ENCODE measurements at places on chromosomes 3 and 15. TPM values are rescaled to one million over a fixed set of nuclear protein-coding genes. Genes with fewer than 3 reads are reported as not detected.
A peak's percentile ranks its signal among the peaks of the same experiment; 100 is the strongest.

DNA sequence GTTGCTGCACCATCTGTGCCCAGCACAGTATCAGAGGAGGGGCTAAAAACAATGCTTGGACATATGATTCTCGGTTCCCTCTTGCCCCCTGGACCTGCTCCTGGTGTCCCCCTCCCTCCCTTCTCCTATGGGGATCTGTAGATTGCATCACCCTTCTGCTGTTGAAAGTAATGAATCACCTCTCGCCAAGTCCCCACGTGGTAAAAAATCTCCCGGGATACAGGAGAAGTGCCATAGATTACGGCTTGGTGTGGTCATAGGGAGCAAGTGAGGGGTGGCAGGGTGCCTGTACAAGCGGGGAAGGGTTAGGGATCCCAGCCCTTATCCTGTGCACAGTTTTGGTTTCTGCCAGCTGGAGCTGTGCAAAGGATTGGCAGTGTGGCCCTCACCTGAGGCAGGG lies 37.7 kb downstream of the AMOTL2 start:
- no peak overlapping the region for H3K4me3 ChIP-seq
- no peak overlapping the region for H3K27ac ChIP-seq
- peak; percentile 85 for DNase-seq
- H3K36me3 ChIP-seq: no peaks in the 10 kb centered on the region
- H3K27me3 ChIP-seq: no peaks in the 10 kb centered on the region

GRCh38 chr15:99324700-99325099 lies 73.4 kb downstream of the LRRC28 start:
- no peaks in the 10 kb centered on the region for H3K4me1 ChIP-seq
- DNase-seq: no peak
- H3K36me3 ChIP-seq: no peaks in the 10 kb centered on the region
- H3K4me3 ChIP-seq: no peak overlapping the region
- no peaks in the 10 kb centered on the region for H3K27me3 ChIP-seq

DNA sequence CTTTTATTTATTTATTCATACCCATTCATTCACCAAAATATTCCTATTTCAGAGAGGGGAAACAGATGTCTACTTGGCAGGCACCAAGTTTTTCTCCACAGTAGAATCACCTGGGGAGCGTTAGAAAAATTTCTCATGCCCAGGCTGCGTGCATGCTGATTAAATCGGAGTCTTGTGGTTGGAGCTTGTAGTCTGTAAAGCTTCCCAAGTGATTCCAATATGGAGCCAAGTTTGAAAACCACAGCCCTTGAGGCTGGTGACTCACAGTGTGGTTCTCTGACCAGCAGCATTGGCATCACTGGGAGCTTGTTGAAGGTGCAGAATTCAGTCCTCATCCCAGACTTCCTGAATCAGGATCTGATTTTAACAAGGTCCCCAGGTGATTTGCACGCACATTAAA lies 49.7 kb downstream of the PDHB start:
- peak; percentile 95 for DNase-seq
- peaks cover 34% of the 10 kb centered on the region for H3K4me1 ChIP-seq
- no peaks in the 10 kb centered on the region for H3K36me3 ChIP-seq
- H3K27ac ChIP-seq: peak overlapping the region; percentile 72
- no peak overlapping the region for H3K4me3 ChIP-seq
- H3K27me3 ChIP-seq: no peaks in the 10 kb centered on the region

DNA sequence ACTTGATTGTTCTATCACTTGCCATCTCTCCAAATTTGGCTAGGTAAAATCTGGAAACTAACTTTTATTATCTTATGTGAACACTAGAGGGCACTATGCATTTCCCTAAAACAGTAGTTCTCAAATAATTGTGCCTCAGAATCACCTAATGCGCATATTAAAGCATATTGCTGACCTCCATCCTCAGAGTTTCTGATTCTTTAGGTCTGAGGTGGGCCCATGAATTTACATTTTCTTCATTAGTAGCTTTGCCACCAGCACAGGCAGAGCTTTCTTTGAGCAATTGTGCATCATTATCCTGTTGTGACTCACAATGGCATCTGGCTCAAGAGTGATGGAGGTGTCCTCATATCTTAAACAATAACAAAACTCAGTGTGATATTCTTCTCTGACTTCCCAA lies 17.5 kb upstream of the BCHE start:
- peak; percentile 27 for DNase-seq
- H3K27me3 ChIP-seq: no peaks in the 10 kb centered on the region
- no peak overlapping the region for H3K4me3 ChIP-seq

- no peaks in the 10 kb centered on the region for H3K4me1 ChIP-seq
- DNase-seq: no peak
- no peaks in the 10 kb centered on the region for H3K36me3 ChIP-seq
- no peak overlapping the region for H3K4me3 ChIP-seq
- no peak overlapping the region for H3K27ac ChIP-seq
Observed at GRCh38 chr3:144875211-144875610, 903.6 kb downstream of the DIPK2A start.

DNA sequence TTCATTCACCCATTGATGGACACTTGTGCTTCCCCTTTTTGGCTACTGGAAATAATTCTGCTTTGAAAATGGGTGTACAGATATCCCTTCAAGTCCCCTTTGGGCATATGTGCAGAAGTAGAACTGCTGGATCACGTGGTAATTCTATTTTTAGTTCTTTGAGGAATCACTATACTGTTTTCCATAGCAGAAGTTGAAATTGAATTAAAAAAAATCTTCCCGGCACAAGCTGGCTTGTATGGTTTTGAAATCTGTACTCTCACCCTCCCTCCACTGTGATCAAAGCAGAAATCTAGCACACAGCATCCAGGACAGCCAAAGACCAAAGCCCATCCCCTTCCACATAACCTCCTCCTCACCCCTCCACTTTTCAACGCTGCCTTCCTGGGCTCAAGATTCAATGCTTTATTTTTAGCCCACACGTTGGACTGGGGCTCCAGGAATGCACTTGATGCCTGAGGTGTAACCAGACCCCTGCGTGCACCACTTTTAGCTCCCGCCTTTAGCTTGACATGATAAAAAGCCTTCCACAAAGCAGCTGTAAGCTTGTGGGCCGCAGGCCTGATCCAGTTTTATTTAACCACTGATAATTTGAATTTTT lies 29.9 kb downstream of the TMEM40 start:
- no peak overlapping the region for H3K27ac ChIP-seq
- no peak overlapping the region for H3K4me3 ChIP-seq
- H3K27me3 ChIP-seq: peaks cover 6% of the 10 kb centered on the region
- no peak for DNase-seq
- H3K36me3 ChIP-seq: no peaks in the 10 kb centered on the region
- no peaks in the 10 kb centered on the region for H3K4me1 ChIP-seq

GRCh38 chr3:149506540-149506939 lies 32.0 kb downstream of the TM4SF4 start:
- no peaks in the 10 kb centered on the region for H3K27me3 ChIP-seq
- H3K4me1 ChIP-seq: peaks cover 15% of the 10 kb centered on the region
- H3K4me3 ChIP-seq: no peak overlapping the region
- no peak overlapping the region for H3K27ac ChIP-seq
- DNase-seq: no peak

GRCh38 chr3:99565331-99565730 lies 73.1 kb upstream of the COL8A1 start:
- no peaks in the 10 kb centered on the region for H3K36me3 ChIP-seq
- peaks cover 5% of the 10 kb centered on the region for H3K4me1 ChIP-seq
- H3K27ac ChIP-seq: no peak overlapping the region
- DNase-seq: no peak

GRCh38 chr15:72787526-72787925 lies 4.0 kb upstream of the ADPGK start:
- no peak overlapping the region for H3K27ac ChIP-seq
- H3K4me1 ChIP-seq: peaks cover 3% of the 10 kb centered on the region
- H3K36me3 ChIP-seq: no peaks in the 10 kb centered on the region
- peak; percentile 2 for DNase-seq

DNA sequence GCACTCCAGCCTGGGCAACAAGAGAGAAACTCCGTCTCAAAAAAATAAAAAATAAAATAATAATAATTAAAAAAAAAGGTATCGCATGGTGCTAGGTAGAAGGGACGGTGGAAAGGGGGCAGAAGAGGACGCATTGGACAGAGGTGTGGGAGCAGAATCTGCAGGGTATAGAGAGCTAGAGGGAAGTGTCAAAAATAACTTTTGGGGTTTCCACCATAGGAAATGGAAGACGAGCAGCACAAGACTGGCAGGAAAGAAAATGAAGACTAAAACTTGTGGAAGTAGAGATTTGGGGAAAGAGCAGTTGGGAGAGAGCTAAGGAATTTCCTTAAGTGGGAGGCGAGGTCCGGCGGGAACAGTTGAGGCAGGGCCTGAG lies 585 bp upstream of the MKRN2 start:
- no peak for DNase-seq
- peak overlapping the region; percentile 87 for H3K4me3 ChIP-seq
- H3K36me3 ChIP-seq: no peaks in the 10 kb centered on the region
- H3K27me3 ChIP-seq: no peaks in the 10 kb centered on the region

- H3K4me3 ChIP-seq: no peak overlapping the region
- peaks cover under 1% of the 10 kb centered on the region for H3K27me3 ChIP-seq
- no peak overlapping the region for H3K27ac ChIP-seq
Observed at GRCh38 chr3:38297947-38298711, 16.0 kb downstream of the SLC22A14 start.

GRCh38 chr3:1693145-1693544 lies 405.5 kb upstream of the CNTN4 start:
- no peak for DNase-seq
- H3K4me1 ChIP-seq: no peaks in the 10 kb centered on the region
- H3K4me3 ChIP-seq: no peak overlapping the region

GRCh38 chr3:151467069-151467468 lies 6.2 kb upstream of the IGSF10 start:
- H3K4me3 ChIP-seq: no peak overlapping the region
- no peaks in the 10 kb centered on the region for H3K36me3 ChIP-seq
- no peaks in the 10 kb centered on the region for H3K27me3 ChIP-seq
- DNase-seq: no peak

- no peaks in the 10 kb centered on the region for H3K36me3 ChIP-seq
- no peak for DNase-seq
- no peak overlapping the region for H3K27ac ChIP-seq
Observed at GRCh38 chr3:127320529-127321121, 32.8 kb upstream of the PRR20G start.

DNA sequence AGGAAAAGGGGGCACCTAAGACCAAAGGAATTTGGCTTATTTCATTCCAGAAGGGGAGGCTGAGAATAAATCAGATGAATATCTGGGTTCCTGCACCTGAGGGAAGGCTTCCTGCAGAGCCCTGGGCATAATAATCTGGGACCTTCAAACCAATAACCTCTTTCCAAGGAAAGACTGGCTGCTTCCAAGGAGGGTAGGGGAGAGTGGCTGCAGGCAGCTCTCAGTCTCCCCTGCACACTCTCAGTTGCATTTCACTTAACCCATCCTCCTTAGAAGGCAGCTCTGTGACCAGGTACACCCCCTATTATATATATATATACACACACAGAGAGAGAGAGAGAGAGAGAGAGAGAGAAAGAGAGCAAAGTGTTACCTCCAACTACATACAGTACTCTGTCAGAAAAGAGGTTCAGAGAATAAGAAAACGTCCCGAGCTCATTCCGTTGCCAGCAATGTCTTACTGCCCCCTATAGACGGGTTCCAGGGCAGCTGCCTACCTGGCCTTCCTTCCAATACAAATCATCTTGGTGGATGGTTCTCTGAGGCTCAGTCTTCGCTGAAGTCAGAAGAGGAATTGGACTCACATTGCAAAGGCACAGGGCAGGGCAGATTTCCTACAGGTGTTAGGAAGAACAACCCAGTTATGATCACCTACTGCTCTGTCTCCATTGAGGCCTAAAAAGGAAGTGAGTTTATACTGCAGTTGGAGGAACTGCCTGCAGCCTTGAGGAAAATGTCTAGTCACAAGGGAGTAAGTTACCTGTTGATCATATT lies 26.1 kb downstream of the CAPN3 start:
- H3K4me1 ChIP-seq: no peaks in the 10 kb centered on the region
- DNase-seq: peak; percentile 23
- no peak overlapping the region for H3K27ac ChIP-seq
- no peaks in the 10 kb centered on the region for H3K27me3 ChIP-seq

- H3K27me3 ChIP-seq: peaks cover 2% of the 10 kb centered on the region
- peak; percentile 45 for DNase-seq
- no peaks in the 10 kb centered on the region for H3K4me1 ChIP-seq
Observed at GRCh38 chr15:68471541-68471940, 39.6 kb upstream of the ITGA11 start.

GRCh38 chr3:156218353-156218744 lies 98.0 kb downstream of the KCNAB1 start:
- H3K27ac ChIP-seq: no peak overlapping the region
- H3K4me3 ChIP-seq: no peak overlapping the region
- H3K36me3 ChIP-seq: no peaks in the 10 kb centered on the region
- DNase-seq: peak; percentile 52

GRCh38 chr15:34994925-34995324 lies 6.8 kb upstream of the ZNF770 start:
- no peak for DNase-seq
- H3K27me3 ChIP-seq: no peaks in the 10 kb centered on the region
- no peak overlapping the region for H3K27ac ChIP-seq
- no peaks in the 10 kb centered on the region for H3K36me3 ChIP-seq
- H3K4me3 ChIP-seq: no peak overlapping the region

- peak overlapping the region; percentile 81 for H3K27ac ChIP-seq
- peaks cover 74% of the 10 kb centered on the region for H3K4me1 ChIP-seq
- no peaks in the 10 kb centered on the region for H3K27me3 ChIP-seq
Observed at GRCh38 chr15:67118808-67119207, 53.4 kb downstream of the SMAD3 start.

DNA sequence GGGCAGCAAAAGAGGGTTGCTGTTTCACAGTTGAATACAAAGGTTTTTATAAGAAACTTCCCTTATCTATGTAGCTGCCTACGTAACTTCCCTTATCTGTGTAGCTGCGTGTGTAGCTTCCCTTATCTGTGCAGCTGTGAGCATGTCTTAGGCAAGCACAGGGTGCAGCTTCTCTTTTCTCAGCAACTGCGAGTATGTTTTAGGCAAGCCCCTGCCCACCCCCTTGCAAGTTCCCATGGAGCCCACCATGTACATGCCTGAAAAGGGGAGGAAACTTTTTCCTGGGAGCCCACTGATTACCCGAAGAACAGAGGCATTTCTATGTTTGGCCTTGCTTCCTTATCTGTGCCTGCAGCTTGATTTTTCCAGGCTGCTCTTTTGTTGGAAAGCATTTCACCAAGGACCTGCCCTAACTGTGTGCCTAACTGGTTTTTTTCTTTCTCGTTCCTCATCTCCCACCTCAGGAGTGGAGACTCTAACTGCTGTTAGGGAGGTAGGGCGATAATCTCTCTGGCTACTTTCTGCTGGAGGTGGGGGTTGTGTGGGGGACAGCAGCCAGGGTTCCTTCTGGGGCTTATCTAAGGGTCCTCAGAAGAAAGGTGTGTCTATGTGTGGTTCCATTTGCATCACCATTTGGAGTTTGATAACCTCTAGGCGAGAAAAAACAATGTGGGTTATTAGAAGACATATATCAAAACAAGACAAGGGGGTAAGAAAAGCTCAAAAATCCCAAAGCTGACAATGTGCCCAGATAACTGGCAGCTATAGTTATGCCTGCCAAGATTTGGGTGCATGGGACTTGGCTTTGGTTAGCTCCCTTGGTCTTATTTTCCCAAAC lies 26.0 kb downstream of the SORD start:
- no peaks in the 10 kb centered on the region for H3K4me1 ChIP-seq
- no peak overlapping the region for H3K4me3 ChIP-seq
- DNase-seq: no peak
- no peak overlapping the region for H3K27ac ChIP-seq

- no peaks in the 10 kb centered on the region for H3K27me3 ChIP-seq
- H3K36me3 ChIP-seq: no peaks in the 10 kb centered on the region
- no peak overlapping the region for H3K27ac ChIP-seq
- no peak for DNase-seq
Observed at GRCh38 chr3:14031271-14031670, 93.4 kb downstream of the CHCHD4 start.

The APOD gene
- total RNA-seq: 2.1 TPM

The OIP5 gene
- 2.0 TPM for total RNA-seq

The ACTR8 gene
- total RNA-seq: 38.8 TPM

The LRTM1 gene
- total RNA-seq: not detected

The TRIM42 gene
- total RNA-seq: not detected
